SW 1271 (cell line): ENCODE measurements at places on chromosomes 5 and 9.

DNA sequence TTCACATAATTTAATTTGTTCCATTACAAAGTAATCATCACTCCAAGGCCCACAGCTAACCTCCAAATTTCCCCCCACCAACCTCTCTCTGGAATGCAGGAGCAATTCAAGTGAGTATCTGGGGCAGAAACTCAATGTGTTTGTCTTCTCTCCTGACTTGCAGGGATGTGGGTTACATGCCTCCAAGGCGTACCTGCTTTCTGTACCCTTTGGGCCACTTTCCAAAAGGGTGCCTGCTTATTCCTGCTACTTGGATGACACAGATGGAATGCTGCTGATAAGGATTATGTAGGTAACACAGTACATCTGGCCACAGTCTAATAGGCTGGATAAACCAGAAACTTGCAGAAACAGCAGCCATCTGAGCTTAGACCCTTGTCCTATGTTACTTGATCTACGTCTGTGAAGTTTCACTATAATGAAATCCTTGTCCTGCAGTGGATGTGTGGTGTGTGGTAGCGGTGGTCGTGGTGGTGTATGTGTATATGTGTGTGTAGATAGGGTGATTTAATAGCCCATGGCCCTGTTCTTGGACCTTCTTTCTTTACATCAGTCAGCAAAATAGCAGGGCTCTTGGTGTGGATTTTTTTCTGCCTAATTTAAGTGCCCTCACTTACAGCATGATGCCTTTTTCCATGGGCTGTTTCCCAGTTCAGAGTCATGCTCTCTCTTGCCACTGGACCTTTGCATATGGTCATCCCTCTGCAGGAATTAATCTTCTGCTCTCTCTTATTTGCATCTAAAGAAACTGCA lies 175.9 kb downstream of the ZDHHC21 start:
- no peak for DNase-seq

- DNase-seq: no peak
These were observed 71.8 kb downstream of the C9orf50 start for GRCh38 chr9:129549139-129549538.

GRCh38 chr5:61614606-61615005 lies 282.5 kb downstream of the ZSWIM6 start:
- no peak for DNase-seq

DNA sequence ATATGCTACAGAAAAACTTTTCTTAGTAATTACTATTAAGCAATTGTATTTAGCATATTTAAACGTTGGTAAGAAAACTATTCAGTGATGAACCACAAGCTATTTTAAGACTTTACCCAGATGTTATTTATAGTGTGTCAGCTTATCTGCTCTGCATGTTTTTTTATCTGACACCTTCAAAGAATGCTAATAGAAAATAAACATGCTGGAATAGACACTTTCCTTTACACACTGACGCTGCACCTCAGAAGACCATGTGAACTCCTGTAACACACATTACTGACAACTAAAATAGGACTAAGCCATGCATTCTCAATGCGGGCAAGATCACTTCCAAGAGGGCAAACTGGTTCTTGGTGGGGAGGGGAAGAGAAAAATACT lies 38.3 kb downstream of the FNIP1 start:
- DNase-seq: no peak

GRCh38 chr5:84260939-84261338 lies 123.7 kb downstream of the EDIL3 start:
- no peak for DNase-seq

GRCh38 chr9:72596451-72597180 lies 75.2 kb downstream of the TMC1 start:
- no peak for DNase-seq

DNA sequence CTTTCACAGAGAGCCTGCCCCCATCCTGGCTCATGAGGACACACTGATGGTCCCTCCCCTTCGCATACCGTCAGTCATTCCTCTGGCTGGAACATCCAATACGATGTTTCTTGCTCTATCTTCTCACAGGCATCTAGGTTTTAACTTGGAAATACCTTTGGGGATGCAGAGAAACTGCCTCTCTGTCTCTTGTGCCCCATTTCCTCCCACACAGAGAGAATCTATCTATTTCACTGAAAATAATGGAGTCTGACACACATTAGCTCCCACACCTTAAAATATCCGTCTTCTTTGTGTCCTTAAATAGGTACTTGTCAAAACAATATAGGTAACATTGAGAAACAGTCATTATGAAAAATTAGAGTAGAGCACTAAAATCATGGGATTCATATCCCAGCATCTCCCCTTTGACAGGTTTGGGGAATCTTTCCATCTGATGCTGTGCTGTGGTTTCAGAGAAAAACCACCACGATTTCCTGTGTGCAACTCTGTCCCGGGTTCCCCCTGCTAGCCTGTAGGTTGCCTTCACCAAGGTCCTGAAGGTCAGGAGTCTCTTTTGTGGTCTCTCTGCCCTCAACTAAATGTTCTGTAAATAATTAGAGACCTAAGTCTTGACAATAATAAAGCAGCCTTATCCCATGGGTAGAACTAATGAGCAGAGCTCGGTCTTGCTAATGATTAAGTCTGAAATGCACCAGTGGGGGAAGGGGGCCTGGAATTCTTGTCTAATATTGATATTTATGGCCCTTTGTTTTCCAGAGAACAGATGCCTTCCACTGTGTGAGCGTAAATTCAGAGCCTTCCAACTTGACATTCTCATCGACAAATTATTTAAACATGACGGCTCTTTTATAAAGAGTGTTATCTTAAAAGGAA lies 371.0 kb downstream of the ICE1 start:
- no peak for DNase-seq

DNA sequence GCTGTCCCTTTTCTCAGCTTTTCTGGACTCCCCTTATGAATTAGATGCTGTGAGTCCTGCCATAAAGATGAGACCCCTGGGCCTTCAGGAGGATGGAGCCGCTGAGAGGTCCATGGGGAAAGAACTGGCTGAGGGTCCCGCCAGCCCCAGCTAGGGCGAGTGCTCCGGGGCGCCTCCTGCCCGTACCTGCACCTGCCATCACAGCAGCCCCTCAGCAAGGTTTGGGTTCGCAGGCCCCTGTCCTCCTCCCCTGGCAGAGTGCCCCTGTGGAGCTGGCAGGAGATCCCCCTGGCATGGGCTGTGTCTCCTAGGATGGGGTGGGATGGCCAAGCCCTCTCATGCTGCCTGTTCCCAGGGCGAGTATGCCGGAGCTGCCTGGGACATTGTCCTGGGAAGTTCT lies 64.2 kb downstream of the COL5A1 start:
- no peak for DNase-seq

GRCh38 chr5:669842-670395 lies 23.2 kb downstream of the TPPP start:
- DNase-seq: no peak
